ENCODE measurements at places on chromosomes 5 and 9.

DNA sequence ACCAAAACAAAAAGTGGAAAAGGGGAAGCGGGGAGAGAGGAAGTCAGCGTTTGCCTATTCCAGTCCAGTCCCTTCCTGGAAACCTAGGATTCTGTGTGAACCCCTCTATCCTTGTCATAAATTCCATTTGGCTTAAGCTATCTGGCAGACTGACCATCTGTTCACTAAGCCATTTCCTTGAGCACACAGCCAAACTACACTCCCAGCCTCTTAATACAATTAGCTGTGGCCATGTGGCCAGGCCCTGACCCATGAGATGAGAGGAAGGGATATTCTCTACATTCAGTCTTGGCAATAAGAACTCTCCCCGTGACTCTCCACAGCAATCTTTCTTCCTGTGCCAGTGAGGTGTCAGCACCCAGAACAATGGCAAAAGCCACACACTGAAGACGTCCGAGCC lies 424.8 kb downstream of the TLE1 start:
- DNase-seq, result no peak

GRCh38 chr9:126295936-126296600 lies 30.6 kb upstream of the MVB12B start:
- no peak for DNase-seq

DNA sequence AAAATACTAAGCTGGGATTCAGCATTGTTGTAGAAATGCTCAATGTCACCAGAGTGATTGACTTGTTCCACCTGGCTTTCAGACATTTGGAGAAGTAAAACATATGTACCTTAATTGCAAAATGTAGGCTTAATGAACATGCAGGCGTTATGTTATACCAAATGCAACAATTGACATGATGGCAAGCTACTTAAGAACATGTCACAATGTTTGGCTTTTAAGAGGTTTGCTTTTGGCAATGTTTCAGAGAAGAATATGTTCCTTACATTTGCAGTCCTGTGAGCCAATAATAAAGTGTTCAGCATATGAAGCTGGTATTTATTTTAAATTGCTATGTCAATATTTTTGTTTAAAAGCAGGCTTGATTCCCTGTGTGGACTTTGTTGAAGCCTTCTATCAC lies 111.7 kb upstream of the NUDT12 start:
- no peak for DNase-seq

DNA sequence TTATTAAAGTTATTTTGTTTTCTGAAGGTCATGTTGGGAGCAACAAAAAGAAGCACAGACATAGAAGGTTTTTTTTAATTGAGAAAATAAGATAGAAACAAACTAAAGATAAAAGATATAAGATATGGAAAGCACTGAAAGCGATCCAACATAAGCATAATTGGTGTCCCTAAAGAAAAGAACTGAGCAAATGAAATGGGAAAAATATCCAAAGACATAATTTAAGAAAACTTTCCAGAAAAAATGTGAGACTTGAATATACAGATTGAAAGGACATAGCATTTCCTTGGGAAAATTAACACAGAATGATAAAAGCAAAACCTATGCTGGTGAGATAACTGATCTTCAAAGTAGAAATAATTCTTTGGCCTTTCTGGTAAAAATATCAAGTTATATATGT lies 289.3 kb downstream of the KIAA0825 start:
- DNase-seq, result no peak

DNA sequence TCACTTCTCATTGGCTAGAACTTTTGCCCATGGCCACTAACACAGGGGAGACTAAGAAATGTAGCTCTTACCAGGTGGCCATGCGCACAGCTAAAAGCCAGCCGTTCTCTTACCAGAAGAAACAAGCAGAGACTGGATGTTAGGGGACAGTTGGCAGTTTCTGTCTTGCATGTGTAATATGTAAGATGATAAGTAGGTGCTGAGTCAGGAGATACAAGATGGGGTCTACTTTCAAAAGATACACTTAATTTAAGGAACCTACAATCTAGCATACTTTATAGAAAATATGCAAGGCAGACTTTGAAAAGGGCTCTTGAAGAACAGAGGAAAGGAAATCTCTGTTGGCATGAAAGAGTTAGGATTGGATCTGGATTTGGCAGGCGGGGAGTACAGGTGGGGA lies 244.5 kb downstream of the ZSWIM6 start:
- no peak for DNase-seq

DNA sequence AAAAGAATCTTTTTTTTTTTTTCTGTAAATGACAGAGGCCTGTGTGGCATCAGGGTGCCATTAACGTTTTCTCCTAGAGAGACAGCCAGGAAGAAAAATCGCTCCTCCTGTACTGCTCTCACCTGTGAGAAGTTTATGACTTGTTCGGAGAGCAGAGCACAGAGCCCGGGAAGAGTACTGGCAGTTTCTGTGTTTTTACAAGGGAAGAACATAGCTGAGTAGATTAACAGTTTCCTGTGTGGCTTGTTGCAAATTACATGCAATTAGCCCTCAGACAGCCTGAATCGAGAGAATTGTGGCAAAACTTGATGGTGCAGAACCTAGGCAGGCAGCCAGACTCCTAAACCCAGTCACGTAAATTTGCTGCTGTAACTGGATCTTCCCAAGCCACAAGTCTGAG lies 32.1 kb downstream of the PRKACG start:
- DNase-seq, result peak; percentile 41

- DNase-seq, result no peak
Observed at GRCh38 chr5:148953711-148954110, 109.2 kb downstream of the SH3TC2 start.

GRCh38 chr5:16291894-16292293 lies 112.3 kb upstream of the MARCHF11 start:
- DNase-seq, result no peak

- no peak for DNase-seq
Observed at GRCh38 chr5:170451747-170452365, 52.0 kb upstream of the KCNIP1 start.

DNA sequence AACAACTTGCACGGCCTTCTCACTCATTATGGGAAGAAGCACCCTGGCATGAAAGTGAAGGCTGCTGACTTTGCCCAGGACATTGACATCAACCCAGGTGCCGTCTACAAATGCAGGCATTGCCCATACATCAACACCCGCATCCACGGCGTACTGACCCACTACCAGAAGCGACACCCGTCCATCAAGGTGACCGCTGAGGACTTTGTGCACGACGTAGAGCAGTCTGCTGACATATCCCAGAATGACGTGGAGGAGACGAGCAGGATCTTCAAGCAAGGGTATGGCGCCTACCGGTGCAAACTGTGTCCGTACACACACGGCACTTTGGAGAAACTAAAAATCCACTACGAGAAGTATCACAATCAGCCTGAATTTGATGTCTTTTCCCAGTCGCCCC lies 65.4 kb downstream of the ZNF462 start:
- no peak for DNase-seq

DNA sequence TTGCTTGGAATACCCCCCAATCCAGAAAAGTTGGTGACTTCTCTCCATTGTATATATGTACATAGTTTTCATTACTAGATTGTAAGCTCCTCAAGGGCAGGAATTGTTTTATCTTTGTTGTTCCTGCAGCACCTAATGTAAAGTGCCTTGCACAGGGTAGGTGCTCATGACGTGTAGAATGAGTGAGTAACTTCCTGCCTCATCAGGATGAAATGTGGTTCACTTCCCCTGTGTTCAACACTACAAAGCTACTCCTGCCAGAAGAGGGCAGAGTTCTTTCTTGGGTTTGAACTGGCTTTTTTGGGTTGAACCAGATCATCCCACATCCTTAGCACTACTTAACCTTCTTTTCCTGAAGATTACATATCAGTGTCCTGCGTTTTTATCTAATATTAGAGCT lies 23.9 kb downstream of the GTF3C4 start:
- no peak for DNase-seq

GRCh38 chr9:23774266-23774665 lies 51.8 kb downstream of the ELAVL2 start:
- DNase-seq, result no peak

Measured in GM10248 (cell line).